Stimulated activated CD8-positive, alpha-beta memory T cell treated with anti-CD3 and anti-CD28 coated beads, Interleukin-4, amount 100 ng/mL, for 24 hours (primary cell): ENCODE measurements at places on chromosomes 2 and 18.
A peak's percentile ranks its signal among the peaks of the same experiment; 100 is the strongest.

GRCh38 chr18:79139206-79139605 is 70.0 kb downstream of the ATP9B start:
- peak; percentile 11 for DNase-seq

DNA sequence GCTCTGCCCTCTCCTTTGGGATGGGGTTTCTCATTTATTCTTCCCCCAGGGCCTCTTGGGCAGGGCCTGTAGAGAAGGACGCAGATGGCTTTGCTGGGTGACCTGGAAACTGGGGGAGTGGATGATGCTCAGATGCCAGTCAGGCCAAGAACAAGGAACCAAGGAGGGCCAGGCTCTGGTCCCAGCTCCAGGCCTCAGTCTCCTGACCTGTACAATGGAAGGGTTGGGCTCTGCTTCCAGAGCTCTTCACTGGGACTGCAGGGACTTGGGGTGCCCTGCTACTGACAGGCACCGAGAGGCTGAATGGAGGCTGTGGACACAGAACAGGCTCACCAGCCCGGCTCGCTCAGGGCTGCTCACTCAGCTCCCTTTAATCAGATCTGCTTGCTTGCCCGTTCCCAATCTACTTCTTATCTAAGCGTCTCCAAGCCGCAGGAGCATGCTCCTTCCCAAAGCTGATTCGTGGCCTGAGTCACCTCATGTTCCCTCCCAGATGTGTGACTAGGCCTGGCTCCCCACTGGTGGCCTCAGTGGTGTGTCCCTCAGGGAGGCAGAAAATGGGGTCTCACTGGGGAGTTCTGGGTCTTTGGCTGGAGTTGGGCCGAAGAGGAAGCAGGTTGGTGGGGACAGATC is 82.6 kb upstream of the ODC1 start:
- DNase-seq = no peak

GRCh38 chr2:224611938-224612337 is 26.8 kb upstream of the CUL3 start:
- no peak for DNase-seq

GRCh38 chr2:195677884-195678283 is 20.9 kb downstream of the SLC39A10 start:
- DNase-seq = no peak

DNA sequence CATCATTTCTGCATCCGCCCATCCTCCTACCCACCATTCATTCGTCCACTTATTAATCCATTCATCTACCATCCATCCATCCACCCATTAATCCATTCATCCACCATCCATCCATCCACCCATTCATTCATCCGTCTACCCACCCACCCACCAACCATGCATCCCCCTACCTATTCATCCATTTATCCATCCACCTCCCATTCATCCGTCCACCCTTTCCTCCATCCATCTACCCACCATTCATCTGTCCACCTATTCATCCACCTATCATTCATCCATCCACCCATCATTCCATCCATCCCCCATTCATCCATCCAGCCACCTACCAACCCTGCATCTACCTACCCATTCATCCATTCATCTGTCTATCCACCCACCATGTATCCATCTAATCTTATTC is 83.5 kb upstream of the MCFD2 start:
- no peak for DNase-seq
